ENCODE measurements at places on chromosomes 4 and X.

- no peak for DNase-seq
Measured at GRCh38 chrX:48472225-48472624, 2.2 kb upstream of the SLC38A5 start.

GRCh38 chrX:150805736-150806135 lies 92.7 kb downstream of the CD99L2 start:
- no peak for DNase-seq

- no peak for DNase-seq
Measured at GRCh38 chr4:25857851-25858400, 4.9 kb downstream of the SEL1L3 start.

DNA sequence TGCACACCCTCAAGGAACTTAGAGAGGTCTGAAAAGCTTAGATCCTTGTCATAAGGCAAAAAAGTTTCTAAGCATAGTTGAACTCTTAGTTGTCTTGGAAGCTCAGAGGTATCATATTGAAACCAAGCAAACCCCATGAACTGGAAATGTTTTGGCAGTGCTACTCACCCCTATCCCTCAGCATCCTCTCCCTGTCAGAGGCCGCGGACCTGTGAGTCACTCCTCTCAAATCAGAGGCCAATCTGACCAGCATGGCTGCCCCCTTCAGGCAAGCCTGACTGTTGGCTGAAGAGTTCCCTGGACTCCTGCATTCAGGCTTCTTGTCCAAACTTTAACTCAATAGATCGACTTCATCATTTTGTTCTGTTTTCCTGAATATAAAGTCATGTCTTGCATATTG lies 69.4 kb downstream of the KCNIP4 start:
- no peak for DNase-seq

DNA sequence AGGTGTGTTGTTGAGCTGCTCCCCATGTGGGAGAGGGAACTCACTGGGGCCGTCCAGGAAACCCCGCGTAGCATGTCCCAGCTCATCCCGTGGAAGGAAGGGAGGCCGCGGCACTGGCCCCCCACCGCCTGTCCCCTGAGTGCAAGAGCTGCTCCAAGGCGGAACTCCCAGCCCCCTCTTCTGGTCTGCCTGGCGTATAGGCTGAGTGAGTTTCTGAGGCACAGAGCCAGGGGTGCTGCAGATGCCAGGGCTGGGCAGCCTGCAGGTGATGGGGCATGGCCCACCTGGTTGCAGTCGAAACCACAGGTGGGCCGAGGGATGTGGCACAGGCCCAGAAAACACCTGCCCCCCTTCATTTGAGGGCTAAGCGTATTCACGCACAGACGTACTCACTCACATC lies 49.6 kb downstream of the ABLIM2 start:
- DNase-seq: no peak

- DNase-seq: no peak
Measured at GRCh38 chr4:158541506-158541905, 19.8 kb downstream of the RXFP1 start.

DNA sequence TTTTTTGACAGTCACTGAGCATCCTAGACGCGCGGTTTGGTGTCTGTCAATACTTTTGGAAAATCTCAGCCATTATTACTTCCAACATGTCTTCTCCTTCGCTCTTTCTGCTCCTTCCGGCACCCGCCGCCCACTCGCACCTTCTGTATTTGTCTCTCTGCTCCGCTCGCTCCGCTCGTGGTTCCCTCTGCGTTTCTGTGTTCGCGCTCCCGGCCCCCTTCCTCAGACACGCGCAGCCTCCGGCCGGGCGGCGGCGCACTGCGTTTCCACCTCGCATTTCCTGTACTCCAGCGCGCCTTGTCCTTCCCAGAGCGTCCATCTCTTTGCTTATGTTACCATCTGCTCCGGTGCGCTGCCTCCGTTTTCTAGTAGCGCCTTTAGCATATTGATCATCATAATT lies 21.1 kb downstream of the PDE6B start:
- DNase-seq: peak; percentile 41

DNA sequence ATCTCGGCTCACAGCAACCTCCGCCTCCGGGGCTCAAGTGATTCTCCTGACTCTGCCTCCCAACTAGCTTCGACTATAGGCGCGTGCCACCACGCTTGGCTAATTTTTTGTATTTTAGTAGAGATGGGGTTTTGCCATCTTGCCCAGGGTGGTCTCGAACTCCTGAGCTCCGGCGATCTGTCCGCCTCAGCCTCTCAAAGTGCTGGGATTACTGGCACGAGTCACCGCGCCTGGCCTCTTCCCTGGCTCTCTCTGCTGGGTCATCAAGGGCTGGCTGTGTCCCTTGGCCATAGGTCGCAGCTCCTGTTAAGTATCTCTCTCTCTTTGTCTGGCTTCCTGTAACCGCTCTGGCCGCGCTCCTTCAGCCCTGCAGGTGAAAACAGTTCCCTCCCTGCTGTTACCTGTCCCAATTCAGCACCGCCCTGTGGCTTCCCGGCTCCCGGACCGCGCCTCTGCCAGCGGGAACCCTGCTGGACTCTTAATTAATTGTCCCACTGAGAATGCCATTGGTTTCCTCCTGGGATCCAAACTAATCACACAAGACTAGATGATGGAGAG lies 1.3 kb upstream of the RGS12 start:
- DNase-seq: no peak

DNA sequence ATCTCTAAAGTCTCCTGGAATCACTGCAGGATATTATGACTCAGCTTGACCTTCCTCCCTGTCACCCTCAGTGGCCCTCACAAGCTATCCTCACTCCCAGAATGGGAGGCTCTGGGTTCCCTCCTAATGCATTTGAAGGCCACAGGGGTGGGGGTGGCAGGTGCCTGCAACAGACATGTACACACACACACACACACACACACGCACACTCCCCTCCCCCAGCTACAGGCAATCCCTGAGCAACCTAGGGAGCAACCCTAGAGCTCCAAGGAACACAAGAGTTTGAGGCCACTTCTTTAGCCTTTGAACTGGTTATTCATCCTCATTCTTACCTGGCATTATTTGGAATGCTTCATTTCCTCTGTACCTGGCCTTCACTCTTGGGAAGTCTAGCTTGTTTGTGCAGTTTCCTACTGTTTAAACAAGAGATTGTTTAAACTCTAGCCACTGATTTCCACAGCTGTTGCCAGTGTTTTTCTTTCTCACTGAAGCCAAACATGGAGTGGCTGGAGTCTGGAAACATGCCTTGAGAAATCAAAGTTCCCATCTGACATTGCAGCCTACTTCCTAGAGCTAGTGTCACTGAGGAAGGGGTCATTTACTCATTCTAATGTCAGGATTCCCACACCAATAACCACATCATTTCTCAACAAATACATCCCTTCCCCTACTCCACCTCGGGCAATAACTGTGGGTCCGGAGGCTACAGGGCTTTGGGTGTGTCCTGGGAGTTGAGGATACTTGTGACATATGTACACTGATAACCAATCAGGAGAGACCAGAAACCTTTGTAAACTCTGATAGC lies 37.7 kb downstream of the MAOA start:
- no peak for DNase-seq

DNA sequence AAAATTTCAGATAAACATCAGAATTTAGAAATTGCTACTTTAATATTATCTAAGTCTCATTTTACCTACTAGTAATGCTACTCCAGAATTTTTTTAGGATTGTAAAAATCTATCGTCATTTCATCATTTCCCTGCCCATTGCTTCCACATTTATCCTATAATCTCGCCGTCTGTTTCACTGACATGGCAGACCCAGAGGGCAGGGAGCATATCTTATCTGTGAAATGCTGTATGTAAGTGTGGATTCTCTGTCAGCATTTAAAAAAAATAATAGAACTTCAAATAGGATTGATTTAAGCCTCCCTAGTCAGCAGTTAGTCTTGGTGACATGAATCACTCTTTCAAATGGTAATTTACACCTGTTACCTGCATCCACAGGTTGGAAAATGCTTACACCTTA lies 314.4 kb downstream of the PCDH7 start:
- DNase-seq: no peak

- DNase-seq: no peak
Measured at GRCh38 chr4:2445130-2445529, 23.8 kb upstream of the RNF4 start.

GRCh38 chr4:83996254-83996653 lies 460.3 kb downstream of the GPAT3 start:
- DNase-seq: no peak

DNA sequence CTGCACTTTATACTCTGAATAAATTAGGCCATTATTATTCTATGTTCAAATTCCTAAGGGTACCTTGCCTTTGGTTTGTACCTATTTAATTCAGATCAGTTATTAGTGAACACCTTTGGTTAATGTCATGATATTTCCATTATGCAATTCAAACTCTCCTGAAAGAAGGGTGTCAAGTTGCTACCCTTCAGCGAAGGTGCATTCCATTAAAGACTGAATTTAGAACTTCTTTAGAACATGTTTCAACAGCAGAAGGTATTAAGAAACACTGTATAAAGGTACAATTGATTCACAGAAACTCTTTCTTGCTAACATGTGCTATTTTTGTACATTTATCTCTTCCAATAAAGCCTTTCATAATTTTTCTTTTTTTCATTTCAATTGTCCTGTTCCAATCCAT lies 1545.4 kb upstream of the PCDH10 start:
- DNase-seq: no peak

DNA sequence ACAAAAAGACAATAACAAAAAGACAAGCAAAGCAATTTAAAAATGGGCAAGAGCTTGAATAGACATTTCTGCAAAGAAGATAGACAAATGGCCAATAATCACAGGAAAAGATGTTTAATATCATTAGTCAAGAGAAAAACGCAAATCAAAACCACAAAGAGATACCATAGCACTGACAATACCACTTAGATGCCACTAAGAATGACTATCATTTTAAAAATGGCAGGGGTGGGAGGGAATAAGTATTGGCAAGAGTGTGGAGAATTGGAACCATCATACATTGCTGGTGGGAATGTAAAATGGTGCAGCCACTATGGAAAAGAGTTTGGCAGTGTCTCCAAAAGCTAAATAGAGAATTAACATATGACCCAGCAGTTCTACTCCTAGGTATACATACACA lies 15.1 kb upstream of the EXOC1 start:
- DNase-seq: no peak

GRCh38 chrX:1657367-1658070 lies 42.7 kb downstream of the ASMT start:
- peak; percentile 71 for DNase-seq

DNA sequence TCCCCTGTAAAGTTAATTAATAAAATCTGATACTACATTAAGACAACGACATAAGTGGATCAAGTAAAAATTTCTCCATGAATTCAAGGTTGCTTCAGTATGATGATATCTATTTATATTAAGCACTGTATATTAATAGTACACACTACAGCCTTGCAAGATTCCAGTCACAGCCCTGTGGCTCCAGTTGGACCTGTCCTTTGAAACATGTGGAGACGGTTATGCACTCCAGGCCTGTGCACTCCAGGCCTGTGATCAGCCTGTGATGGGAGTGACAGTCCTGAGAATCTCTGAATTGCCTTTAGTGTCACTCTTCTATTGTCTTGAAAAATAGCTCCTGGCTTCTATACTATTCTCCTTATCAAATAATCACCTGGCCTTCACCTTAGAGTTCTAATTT lies 981.1 kb upstream of the AGA start:
- no peak for DNase-seq

DNA sequence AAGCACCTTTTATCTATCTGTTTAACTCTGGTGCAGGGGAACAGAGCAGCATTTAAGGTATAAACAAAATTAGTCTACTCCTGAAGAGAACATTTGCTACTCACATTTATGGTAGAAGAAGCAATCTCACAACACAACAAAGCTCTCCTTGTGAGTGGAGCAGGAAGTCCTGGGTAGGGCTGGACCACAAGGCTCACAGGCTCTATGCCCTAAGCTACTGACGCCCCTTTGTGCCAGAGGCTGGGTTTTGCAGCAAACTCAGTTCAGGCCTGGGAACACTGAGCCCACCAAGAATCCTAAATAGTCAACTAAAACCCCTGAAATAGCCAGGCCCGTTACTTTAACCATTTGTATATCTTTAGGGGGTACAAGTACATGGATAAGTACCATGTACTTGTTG lies 4.7 kb upstream of the ZXDB start:
- no peak for DNase-seq

DNA sequence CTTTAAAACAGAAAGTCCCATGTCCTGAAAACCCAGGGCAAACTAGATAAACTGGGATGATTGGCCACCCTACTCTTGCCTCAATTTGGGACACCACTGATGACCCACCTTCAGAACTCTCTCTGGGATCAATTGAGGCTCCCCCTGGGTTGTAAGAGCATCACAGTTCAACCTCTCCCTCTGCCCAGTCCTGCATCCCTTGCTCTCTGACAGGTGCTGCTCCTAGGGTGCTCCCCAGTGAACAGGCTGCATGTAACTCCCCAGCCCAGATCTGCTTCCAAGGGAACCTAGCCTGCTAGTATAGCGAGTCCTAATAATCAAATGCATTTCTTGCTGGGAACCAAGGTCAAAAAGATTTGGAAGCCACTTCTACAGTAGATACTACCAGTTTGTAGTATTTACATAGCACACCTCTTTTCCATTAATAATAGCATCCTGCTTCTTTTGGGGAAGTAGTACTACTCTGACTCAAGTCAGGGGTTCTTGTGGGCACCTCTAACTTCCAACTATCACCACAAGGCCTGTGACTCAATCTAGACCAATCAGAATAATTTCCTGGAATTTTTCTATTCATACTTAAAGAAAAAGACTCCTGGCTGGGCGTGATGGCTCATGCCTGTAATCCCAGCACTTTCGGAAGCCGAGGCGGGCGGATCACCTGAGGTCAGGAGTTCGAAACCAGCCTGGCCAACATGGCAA lies 42.1 kb upstream of the SPINK2 start:
- peak; percentile 28 for DNase-seq

GRCh38 chr4:48967631-48968030 lies 18.4 kb upstream of the CWH43 start:
- DNase-seq: no peak

GRCh38 chr4:168830777-168831512 lies 179.1 kb downstream of the CBR4 start:
- no peak for DNase-seq

DNA sequence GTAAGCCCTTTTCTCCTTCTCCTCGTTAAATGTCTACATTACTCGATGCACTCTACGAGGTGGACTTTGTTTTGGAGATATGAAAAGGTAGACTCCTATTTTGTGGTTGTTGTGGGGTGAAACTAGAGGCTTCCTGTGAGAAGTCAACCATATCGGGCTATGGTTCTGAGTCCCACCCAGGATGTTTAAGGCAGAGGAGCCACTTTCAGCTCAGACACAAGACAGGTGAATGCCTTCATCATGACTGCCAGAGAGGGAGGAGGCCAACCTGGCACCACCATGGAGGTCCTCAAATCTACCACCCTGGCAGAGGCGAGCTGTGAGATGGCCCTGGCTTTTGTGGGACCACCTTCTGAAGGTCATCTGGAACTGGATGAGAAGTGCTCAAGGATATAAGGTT lies 154.4 kb upstream of the KLF3 start:
- no peak for DNase-seq

Data from stimulated activated CD8-positive, alpha-beta memory T cell treated with anti-CD3 and anti-CD28 coated beads, Interleukin-4, amount 100 ng/mL, for 48 hours (primary cell).